Kidney capillary endothelial cell (primary cell): ENCODE measurements at places on chromosomes 11 and 22.

DNA sequence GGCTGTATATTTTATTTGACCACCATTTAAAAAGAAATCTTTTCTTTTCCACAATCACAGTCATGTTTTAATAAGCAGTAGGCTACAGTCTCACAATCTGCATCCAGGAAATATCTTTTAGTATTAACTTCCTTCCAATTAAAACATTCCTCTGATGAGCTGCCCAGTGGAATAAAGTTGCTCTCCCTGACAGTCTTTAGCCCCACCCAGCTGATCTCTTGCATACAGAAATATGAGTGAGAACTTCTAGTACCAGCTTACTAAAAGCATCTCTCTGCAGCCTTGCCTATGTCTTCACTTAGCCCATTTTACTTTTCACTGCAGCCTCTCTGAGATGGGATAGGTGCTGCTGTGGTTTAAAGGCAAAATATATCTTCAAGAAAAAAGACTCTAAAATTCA is 143.4 kb upstream of the ANO3 start:
- no peak for DNase-seq

GRCh38 chr11:36564376-36565030 is 3.3 kb upstream of the RAG1 start:
- peak; percentile 70 for DNase-seq

DNA sequence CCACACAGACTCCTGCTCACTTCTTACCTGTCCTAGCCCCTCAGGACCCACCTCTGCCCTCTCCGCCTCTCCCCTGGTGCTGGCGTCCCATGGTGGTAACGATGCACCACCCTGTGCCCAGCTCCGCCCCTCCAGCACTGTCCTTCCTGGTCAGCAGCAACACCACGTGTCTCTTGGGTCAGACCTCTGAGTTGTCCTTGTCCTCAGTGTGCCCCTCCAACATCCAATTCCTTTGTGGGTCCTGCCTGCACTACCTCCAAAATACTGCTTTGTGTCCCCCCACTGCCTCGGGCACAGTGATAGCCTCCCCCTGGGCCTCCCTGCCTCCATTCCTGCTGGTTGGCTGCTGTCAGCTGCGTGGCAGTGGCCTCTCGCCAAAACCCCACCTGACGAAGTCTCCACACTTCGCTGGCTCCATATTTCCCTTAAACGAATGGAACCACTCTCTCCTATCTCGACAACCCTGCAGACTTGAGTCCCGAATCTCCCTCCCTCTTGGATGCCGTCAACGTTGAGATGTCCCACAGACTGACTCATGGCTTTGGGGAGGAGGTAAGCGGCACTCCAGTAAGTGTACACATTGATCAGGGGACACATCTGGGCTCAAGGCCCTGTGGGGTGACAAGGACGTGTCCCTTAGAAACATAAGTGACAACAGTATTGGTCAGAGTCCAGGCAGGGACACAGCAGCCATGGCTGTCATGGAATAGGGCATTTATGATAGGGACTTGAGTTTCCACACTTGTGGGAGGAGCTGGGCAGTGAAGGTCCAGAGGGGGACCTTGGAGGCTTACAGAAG is 42.8 kb downstream of the SHISAL1 start:
- no peak for DNase-seq

GRCh38 chr11:10400856-10401255 is 54.2 kb upstream of the AMPD3 start:
- DNase-seq, result no peak

GRCh38 chr11:71998649-71999310 is at the start of gene IL18BP:
IL18BP (plus strand) TSS chr11:71998909; CDS start chr11:71999985, 1,076 bp downstream.
- DNase-seq, result peak; percentile 40
